ENCODE measurements at places on chromosomes 7 and 10.

DNA sequence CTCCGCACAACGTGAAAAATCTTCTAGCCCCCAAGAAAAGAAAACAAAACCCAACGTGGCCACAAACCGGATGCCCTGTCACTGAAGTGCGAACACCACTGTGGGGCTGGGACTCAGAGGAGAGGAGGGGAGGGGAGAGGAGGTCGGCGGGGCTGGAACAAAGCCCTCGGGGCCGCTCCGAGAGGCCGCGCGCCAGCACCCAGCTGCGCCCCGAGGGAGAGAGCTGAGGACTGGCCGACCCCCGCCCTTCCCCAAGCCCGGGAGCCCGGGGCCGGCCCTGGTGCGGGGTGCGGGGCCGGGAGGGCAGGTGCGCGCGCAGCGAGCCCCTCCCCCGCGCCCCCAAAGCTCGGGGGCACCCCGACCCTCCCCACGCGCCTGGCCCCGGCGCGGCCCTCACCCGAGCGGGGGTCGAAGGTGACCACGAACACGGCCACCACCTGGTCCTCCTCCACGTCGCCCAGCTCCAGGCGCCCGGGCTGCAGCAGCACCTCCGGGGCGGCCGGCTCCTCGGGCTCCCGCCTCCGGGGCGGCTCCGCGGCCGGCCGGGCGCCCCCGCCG is 398 bp downstream of the DENND11 start:
- peak; percentile 78 for DNase-seq

DNA sequence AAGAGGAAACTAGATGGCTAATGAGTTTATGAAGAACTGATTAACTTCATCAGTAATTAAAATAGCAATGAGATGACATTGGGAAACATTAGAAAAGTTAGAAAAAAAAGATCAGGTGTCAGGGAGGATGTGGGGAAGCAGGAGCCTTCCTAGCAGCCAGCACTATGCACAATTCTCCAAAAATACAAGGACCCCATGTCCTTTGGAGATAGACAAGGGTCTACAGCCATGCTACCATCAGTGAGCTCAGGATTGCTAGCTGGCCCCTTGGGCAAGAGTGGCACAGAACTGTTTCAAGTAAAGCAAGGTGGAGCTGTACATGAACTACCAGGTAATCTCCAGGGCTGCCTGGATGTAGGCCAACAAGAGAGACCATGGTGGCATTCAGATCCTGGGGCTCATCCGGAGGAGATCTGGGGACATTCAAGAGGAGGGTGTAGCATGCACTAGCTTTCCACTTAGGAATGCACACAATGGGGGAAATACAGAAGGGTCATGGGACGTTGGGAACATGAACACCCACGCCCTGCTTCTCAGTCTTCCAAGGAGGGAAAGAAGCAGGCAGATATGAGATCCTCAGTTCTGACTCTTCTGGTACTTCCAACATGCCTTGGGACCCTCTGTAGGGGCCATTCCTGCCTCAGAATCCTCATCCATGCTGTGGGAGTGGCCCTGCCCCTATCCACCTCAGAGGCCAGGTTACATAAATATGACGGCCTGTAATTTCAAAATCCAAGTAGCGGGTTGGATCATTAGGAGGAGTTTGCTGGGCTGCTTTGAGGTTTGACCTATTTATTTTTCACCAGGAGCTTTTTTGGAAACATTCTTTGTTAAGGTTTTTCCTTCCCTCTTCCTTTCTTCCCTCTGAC is 82.2 kb upstream of the HABP2 start:
- DNase-seq = no peak

- DNase-seq = no peak
These were observed 70.0 kb downstream of the CAMK1D start for GRCh38 chr10:12419262-12419847.

DNA sequence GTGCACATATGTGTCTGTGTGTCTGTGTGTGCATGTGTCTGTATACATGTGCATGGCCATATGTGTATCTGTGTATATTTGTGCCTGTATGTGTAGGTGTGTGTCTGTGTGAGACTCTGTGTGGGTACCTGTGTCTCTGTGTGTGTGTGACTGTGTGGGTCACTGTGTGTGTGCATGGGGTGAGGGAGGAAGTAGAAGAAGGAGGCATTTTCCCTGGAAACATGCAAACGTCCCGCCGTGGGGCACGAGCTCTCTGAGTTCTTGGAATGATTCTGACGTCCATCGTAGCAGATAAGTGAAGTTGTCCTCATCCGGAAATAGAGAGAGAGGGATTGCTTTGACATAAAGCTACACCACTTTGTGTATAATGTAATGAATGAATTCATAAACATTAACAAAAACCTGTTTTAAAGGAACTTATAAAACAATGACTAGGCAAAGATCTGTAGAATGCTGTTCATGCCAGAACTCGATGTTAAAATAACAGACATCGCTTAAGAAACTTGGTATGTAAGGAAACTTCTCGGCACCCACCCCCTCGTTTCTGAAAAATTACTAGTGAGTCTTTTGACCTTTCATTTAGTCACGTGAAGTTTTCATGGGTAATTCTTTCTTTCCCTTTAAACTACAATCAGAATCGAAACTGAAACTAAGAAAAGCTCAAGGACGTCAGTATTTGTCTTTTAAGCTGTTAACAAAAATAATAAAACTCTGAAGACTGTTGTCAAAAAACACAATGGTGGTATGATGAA is 43.6 kb upstream of the KLF6 start:
- no peak for DNase-seq

- no peak for DNase-seq
These were observed 72.6 kb downstream of the COPG2 start for GRCh38 chr7:130595986-130596385.

All from neural progenitor cell (in vitro differentiated cells).